ENCODE measurements at places on chromosomes 7 and 10.

DNA sequence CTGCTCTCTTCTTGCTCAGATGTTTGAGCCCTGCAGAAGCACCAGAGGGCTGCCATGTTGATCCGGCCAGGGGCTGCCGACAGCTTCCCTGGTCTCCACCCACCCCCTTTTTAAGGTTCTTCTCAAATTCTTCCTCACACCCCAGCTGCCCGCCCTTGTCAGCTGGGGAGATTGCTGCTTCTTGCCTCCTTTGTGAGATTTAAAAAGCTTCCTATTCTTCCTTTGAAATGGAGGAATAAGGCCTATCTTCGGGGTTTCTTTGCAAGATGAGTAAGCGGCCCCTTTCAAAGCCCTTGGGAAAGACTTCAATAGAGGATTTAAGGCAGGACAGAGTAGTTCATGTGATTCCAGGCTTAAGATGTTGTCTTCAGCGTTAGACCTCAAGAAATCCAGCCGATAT lies 211.9 kb upstream of the SHH start:
- DNase-seq, result no peak

GRCh38 chr7:108716783-108717182 lies 147.1 kb downstream of the DNAJB9 start:
- no peak for DNase-seq

DNA sequence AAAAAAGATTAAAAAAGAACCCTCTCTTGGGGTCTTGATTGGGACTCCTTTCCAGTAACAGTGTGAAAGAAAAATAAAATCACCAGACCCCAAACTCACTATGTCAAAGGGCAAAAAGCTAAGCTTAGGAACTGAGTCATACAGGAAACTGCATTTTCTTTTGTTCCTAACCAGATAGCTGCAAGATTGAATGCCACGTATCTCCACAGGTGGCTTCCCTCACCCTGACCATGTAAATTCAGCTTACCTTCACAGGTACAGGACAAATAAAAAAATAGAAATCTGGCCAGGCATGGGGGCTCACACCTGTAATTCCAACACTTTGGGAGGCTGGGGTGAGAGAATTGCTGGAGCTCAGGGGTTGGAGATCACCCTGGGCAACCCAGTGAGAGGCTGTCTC lies 32.5 kb upstream of the EIF4H start:
- no peak for DNase-seq

GRCh38 chr7:94738071-94738470 lies 82.1 kb upstream of the SGCE start:
- no peak for DNase-seq

DNA sequence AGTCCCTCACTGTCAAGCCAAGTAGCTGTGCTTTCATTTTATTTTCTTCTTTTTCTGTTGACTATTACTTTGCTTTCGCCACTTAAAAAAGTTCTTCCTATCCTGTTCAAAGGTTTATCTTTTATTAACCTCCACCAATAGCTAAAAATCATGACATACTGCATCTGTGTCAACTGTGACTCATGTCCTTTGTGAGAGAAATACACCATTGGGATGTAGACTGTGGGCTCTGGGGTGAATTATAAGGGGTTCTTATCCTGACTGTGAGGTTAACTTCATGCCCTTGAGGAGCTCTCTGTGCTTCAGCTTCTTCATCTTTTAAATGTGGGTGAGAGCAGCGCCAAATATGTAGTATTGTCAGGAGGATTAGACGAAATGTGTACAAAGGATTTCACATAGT lies 71.9 kb upstream of the ANKRD30A start:
- no peak for DNase-seq

DNA sequence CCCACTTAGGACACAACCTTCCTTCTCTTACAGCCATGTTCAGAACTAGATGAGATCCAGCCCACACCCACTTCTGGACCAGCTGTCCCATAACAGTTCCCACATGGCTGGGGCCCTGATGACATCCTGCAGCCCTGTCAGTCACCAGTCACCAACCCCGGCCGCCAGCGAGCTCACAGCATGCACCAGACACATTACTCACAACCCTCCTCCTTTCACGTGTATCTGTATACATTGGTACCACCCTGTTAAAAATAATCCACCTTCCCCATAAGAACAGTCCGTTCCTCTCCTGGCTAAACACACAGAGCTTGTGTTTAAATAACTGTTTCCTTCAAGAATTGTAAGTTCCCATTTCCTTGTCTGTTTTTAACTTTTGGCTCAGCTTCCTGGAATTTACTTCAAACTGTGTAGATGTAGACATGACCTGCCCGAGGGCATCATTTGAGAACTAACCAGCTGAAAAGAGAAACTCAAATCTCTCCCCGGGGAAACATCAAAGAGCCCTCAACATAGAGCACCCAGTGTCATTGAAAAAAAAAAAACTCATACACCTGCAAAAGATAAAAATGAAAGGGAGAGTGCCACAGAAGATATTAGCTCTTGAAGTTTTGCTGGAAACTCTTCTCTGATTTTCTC lies 26.0 kb upstream of the PRLHR start:
- DNase-seq, result no peak

- no peak for DNase-seq
These were observed 5.3 kb upstream of the ADCK2 start for GRCh38 chr7:140667476-140667875.

DNA sequence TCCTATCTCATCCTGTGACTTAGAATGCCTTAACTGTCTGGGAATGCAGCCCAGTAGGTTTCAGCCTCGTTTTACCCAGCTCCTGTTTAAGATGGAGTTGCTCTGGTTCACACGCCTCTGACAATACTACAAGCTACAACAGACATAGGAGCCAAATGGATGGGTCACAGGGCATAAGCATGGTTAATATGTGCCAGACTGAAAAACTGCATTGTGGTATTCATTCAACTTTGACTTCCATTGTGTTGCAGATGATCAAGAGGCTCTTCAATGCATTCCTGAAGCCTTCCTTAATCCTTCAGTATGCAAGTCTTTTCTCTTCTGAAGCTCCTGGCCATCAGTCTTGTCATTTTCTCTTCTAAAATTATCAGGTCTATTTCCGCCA lies 20.3 kb upstream of the RNF32 start:
- DNase-seq, result no peak

DNA sequence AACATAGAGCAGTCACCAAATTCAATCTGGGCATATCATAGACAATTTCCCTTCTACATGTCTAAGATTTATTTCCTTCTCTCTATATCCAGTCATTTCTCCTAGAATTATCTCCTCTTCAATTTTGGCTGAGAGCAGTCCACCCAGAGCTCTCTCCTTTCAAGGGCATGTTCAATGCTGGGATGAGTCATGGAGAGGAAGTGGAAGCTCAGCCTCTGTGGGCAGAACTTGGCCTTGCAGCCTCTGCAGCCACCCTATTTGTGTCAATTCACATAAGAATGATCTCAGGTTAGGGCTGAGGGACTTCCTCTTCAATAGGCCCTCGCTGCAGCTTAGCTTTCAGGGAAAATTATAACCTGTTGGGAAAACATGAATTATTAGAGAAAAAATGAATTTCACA lies 560.8 kb downstream of the POM121L12 start:
- no peak for DNase-seq

DNA sequence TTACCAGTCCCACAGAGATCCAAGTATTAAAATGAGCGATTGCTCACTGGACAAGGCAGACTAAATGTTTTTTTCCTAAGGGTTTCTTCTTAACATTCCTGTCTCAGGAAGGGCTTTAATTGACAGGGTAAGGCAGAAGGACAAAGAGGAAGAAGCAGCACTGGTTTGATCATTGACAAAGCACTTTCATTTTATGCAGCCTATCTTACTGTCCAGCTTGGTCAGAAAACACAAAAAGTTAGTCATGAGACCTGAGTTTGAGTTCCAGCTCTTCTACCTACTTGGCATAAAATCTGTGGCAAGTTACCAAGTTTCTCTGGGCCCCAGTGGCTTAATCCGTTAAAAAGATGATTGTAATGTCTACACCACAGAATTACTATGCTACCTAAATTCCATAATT lies 458.5 kb downstream of the GFRA1 start:
- no peak for DNase-seq

- no peak for DNase-seq
These were observed 63.6 kb upstream of the IFRD1 start for GRCh38 chr7:112386619-112387018.

DNA sequence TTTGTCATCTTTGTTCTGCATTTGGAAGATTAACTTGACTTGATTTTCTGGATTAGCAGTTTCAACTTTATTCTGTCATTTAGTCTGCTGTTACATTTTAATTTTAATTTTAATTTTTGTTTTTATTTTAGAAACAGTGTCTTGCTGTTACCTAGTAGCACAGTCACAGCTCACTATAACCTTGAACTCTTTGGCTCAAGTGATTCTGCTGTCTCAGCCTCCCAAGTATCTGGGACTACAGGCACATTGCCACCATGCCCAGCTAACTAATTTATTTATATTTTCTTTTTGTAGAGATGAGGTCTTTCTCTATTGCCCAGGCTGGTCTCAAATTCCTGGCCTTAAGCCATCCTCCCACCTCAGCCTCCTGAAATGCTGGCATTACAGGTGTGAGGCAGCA lies 35.3 kb downstream of the PALS2 start:
- no peak for DNase-seq

DNA sequence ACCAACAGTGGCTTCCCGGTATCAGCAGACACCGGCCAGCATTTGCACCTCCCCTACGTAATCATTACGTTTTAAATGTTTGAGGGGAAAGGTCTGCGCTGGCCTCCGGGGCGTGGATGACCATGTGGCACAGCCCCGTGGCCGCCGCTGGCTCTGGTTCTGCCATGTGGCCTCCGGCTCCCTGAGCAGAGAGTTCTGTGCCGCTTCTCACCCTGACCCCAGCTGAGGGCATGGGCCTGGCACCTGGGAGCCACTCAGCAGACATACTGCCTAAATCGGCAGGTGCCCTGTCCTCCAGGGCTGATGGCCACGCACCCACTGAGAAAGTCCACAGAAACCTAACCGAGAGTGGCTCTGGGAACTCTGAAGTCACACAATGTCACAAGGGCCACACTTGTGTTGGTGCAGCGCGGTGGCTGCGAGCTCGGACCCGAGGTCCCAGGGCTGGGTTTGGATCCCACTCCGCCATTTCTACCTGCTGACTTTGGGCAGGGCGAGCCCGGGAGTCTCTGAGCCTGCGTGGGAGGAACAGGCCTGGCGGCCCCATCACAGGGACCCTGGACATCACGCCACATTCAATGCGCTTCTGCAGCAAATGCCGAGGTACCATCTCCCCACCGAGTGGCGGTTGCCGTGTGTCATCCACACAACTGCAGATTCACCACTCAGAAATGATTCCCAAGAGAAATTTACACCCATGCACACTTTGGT lies 25.3 kb downstream of the CFAP46 start:
- DNase-seq, result no peak

GRCh38 chr10:53406532-53406931 lies 633.9 kb upstream of the MBL2 start:
- DNase-seq, result no peak

GRCh38 chr10:99743841-99744240 lies 11.8 kb downstream of the CUTC start:
- no peak for DNase-seq

DNA sequence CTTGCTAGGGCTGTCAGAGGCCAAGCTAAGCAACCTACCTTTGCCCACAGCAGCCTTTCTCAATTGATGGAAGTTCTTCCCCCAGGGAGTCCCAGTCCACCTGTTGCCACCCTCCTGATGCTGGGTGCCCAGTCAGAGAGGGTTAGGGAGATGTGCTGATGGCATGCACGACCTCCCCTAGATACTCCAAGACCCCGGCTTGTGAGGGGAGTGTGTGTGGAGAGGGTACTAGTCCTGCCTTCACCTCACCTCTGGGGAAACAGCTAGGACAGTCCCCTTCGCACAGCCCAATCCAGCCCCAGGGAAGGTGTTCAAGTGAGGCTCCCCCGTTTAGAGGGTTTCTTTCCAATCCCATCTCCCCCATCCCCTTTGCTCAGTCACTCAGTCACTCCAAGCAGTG lies 1.3 kb upstream of the UNC5B start:
- DNase-seq, result no peak

DNA sequence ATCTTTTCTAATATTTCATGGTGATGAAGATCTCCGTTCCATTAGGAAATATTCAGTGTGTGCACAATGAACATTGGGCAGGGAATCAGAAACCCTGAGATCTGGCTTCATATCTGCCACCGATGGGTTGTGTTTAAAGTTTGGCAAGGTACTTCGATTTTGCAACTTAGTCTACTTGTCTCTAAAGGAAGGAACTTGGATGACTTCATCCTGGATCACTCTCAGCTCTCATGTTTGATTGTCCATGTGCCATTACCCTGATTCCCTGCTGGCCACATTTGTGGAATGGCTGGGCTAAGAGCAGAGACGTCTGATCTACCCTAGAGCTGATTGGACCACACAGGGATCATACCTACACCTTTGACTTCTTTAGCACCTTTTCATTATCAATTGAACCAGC lies 177.0 kb upstream of the KMT2E start:
- no peak for DNase-seq

DNA sequence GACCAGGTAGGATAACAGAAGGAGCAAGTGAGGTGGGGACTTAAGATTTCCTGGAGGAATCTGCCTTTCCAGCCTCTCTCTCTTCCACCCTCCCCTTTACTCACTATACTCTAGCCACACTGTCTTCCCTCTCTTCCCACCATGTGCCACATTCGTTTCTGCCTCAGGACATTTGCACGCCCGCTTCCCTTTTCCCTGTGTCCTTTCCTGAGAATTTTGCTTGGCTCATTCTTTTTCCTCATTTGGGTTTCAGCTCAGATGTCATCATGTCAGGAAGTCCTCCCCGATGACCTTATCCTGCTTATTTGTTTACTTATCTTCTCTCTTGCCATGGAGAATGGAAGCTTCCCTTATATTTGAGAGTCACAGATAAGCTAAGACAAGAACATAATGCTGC lies 363.8 kb downstream of the PRPF18 start:
- DNase-seq, result no peak

DNA sequence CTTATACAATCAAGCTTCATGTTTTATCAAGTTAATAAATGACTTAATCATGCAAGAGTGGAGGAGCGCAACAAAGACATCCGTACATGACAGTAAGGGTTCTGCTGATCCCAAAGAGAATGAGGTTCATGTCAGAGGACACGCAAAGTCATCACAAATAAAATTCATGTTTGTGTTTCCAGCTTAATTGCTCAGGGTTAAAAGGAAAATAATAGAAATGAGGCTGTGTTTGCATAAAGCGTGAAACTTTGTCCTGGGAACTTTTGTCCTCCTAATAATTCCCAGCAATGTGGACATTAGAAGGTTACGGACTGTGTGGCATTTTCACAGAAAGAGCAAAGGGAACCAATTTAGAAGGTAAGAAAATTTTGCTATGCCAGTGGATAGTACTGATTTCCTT lies 237.3 kb downstream of the INHBA start:
- DNase-seq, result no peak

GRCh38 chr10:97780841-97781617 lies 9.2 kb upstream of the SFRP5 start:
- no peak for DNase-seq

DNA sequence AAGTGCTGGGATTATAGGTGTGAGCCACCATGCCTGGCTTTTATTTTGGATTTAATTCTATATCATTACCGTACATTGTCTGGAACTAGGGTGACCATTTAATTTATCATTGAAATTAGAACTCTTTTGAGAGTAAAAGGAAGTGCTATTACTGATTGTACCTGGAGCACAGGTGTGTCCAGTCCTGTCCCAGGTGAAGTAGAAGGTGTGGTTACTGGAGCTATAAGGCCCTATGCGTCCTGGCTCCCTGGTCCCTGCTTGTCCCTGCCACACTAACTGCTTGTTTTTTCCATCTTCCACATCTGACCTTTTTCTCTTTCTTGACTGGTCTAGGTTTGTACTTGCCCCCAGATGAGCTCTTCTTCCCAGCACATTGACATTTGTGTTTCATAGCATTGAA lies 147.0 kb downstream of the PPP1R9A start:
- DNase-seq, result no peak

- DNase-seq, result no peak
These were observed 524.8 kb upstream of the TPK1 start for GRCh38 chr7:145360511-145361100.

All from GM03348 (cell line).